ENCODE measurements at places on chromosomes 1 and 21. TPM values are rescaled to one million over a fixed set of nuclear protein-coding genes. Genes with fewer than 3 reads are reported as not detected.

GRCh38 chr1:200506471-200506870 lies 96.6 kb upstream of the ZNF281 start:
- no peak for DNase-seq

- DNase-seq: peak; percentile 81
These were observed 696 bp downstream of the TGFB2 start for GRCh38 chr1:218345673-218346390.

GRCh38 chr1:8860738-8861516 lies 17.6 kb downstream of the ENO1 start:
- no peak for DNase-seq

GRCh38 chr1:174406421-174406820 lies 41.3 kb upstream of the GPR52 start:
- no peak for DNase-seq

- no peak for DNase-seq
These were observed 271.4 kb downstream of the TBX15 start for GRCh38 chr1:118716775-118717174.

GRCh38 chr1:30416221-30416820 lies 307.1 kb downstream of the MATN1 start:
- no peak for DNase-seq

DNA sequence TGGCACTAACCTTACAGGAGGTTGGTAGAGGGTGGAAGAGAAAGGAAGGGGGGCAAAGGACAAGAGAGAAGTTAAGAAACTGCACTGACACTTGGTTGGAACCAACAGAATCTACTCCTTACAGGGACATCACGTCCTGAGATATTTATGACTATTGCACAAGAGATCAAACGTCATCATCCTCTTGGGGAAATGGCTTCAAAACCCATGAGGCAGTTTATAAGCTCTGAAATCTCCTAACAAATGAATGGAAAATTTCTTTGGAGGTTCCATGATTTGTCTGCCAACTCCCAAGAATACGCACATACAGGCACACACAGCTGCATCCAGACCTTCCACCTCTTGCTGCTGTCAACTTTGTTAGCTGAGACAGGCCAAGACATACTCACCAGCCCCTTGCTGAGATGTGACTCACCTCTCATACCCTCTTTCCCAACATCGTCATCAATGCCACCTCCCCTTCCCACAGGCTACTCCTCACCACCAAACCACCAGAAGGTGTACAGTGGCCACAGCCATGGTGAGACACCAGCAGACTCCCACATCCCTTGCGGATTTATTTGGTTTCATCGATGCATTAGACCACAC lies 135.5 kb downstream of the SETD4 start:
- no peak for DNase-seq

DNA sequence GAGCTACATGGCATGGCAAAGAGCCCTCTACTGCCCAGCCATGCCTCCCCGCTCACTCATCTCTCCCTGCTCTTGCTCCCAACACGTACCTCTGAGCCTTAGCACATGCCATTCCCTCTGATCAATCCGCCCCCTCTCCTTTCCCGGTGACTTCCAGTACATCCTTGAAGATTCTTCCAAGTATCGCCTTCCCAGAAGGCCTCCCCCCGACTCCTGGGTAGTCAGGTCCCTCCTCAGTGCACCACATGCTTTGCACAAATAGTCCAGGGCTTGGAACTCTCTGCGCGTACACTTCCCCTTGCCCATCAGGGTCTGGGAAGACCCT lies 77.0 kb upstream of the IFFO2 start:
- no peak for DNase-seq

DNA sequence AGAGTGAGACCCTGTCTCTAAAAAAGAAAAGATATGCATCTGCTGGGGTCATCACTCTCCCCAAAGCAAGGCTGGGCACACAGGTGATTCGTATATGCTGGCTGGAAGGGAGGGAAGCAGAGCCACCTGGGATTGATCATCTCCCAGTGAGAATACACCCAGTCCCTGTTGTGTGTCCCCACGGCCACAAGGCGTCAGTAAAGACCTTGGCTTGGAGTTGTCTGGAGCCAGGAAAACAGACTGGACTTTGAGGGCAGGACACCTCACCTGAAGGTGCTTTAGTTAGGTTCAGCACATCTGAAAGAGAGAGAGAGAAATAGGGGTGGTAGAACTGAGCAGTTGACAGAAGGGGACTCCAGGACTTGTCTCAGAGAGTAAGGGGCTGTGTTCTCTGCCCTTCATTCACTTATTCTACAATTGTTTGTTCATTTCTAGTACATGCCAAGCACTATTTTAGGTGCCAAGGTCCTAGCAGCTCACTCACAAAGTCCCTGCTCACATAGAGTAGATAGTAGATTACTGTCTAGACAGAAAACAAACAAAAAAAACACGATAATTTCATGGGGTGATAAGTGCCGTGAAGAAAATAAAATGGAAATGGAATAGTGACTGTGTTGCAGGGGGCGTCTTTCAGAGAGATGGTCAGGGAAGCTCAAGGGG lies 13.5 kb downstream of the CITED4 start:
- DNase-seq: peak; percentile 41

- DNase-seq: peak; percentile 42
These were observed 16.1 kb upstream of the STMN1 start for GRCh38 chr1:25922056-25922970.

- DNase-seq: no peak
These were observed 69.8 kb downstream of the RYR2 start for GRCh38 chr1:237111807-237112206.

GRCh38 chr1:6267686-6268322 lies 6.9 kb upstream of the GPR153 start:
- DNase-seq: no peak

Gene PARS2
- 4.4 TPM for polyA plus RNA-seq

Gene FAM72D
- 2.7 TPM for polyA plus RNA-seq

Gene OR2T29
- not detected for polyA plus RNA-seq
